NCI-H460 (cell line): ENCODE measurements at places on chromosomes 4 and X.

DNA sequence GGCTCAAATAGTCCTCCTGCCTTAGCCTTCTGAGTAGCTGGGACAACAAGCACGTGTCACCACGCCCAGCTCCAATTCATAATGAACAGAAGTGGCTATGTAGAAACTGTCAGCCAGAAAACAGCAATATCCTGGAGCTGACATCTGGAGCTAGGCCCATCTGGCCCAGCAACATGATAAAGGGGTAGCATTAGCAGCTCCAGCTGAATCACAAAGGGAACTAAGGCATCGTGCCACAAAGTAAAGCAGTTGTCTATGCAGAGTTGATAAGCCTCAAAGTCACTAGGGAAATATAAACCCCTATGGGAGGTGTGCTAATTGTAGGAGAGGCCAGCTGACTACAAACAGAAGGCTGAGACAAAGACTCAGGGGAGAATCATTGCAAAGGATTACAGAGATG is 270.5 kb upstream of the GPC4 start:
- no peak for DNase-seq

- no peak for DNase-seq
These were observed 42.4 kb upstream of the PABPC4L start for GRCh38 chr4:134243742-134244713.

DNA sequence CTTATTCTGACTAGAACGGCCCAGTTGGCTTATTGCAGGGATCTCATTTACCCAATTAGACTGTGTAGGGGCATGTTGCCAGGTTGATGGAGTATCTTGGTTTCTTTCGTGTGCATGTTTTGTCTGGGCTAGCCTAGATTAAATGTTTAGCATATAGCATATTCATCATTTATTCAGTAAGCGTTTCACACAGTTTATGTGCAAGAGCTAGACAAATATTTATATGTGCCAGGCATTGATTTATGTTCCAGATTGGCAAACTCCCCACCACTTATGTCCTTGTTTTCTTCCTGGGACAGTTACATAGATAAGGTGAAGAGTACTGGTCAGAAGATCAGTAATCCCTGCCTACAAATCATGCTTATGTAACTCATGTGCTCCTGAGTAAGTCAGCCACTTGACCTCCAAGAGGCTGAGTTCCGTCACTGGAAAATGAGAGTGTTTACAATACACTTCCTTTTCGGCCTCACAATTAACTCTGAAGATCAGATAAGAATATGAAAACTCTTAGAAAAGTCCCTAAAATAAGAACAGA is 57.2 kb downstream of the RUFY3 start:
- DNase-seq, result no peak

DNA sequence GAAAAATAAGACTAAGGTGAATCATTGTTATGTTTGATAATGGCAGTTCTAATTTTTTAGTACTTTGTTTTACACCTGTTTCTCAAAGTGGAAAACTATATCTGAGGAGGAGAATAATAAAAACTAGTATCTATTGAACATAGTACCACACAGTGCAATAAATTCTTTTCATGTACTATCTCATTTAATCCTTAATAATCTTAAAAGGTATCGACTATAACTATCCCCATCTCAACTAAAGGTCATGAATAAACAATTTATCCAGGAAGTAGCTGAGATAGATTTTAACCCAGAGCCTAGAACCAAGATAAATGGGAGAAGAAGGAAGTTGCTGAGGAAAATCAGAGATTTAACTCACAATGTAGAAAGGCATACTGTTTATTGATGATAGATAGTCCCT is 2.5 kb downstream of the CHIC2 start:
- no peak for DNase-seq

DNA sequence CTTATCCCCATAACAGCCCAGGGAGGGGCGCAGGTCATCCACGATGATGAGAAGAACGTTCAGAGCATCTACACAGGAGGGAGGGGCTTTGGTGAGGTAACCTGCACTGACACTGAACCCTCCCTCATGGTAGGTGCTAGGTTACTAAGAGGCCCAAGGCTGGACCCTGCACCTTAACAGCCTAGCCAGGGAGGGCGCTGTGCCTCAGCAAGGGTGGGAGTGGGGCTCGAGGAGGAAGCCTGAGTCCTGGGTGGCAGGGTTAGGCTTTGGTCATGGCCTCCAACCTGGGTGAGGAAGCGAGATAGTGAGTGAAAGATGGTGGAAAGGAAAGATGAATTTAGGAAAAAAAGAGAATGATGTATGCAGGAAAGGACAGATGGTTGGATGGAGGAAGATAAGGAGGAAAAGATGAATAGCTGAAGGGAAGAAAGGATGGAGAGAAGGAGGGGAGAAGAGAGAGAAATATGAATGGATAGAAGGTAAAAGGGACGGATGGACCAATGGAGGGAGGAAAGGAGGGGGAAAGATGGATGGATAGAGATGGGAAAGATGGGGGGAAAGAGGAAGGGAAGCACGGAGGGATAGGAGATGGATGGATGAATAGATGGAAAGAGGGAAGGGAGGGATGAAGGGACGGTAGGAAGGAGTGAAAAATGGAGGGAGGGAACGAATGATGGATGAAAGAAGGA is 736 bp downstream of the IDS start:
- DNase-seq, result no peak

GRCh38 chrX:20270562-20270890 is 3.8 kb upstream of the RPS6KA3 start:
- no peak for DNase-seq

- no peak for DNase-seq
These were observed 1.3 kb upstream of the PDE6B start for GRCh38 chr4:623914-624566.

- no peak for DNase-seq
These were observed 61.2 kb downstream of the HMGB2 start for GRCh38 chr4:173272996-173273395.

- no peak for DNase-seq
These were observed 1.2 kb downstream of the H2BW2 start for GRCh38 chrX:104041003-104041402.

- DNase-seq, result no peak
These were observed 343.8 kb downstream of the ARHGAP24 start for GRCh38 chr4:85818700-85819099.

DNA sequence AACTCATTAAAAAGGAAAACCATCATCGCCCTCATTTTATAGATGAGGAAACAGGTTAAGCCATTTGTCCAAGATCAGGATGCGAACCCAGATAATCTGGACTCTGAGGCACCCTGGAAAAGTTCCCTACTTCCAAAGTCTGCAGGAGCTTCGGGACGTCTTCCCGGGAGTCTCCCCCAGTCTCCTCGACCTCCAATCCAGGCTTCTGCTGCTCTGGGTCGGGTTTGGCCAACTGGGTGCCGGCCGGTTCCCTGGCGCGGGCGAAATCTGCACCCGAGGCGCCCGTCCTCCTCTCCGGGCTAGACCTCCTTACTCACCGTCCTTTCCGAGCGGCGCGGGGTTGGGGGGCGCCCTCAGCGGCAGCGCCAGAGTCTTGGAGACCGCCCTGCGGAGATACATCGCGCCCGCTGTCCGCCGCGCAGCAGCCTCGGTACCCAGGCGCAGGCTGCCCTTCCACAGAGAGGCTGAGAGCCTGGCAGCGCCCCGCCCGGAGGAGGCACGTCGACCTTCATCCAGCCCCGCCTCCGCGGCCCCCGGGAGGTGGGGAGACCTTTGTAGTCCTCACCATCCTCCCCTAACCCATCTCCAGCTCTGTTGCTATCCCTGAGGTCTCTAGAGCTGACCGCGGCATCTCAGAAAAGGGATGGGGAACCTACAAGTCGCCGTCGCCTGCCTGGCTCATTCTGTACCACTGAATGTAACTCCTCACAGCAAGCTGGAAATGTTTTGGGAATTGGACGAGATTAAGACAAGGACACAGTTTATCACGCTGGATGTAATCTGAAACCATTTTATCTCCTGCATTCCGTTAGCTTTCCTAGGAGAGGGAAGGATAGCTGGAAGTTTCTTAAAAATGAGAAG is at the start of gene MGARP:
MGARP (minus strand) TSS at position 466 of the 861 bp plus-strand sequence; CDS start at position 399, 67 bp downstream.
- DNase-seq, result no peak

DNA sequence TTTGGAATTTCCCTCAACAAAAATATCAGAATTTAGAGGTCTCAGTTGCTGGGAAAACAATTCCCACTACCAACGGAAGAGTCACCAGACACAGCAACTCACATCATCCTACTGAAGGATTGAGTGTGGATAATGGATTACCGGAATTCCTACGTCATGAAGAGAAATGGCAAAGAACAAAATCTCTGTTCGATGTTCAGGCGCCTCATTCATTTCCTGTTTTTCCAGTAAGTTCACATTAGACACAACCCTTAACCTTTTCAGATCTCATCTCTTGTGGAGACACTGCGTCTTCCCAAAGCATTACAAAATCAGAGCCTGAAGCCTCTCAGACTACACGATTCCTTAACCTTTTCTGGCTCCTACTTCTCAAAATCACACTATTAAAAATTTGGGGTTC is 58.5 kb upstream of the CPEB2 start:
- DNase-seq, result no peak

- DNase-seq, result peak; percentile 16
These were observed 115.7 kb upstream of the ZXDA start for GRCh38 chrX:58025979-58026378.

GRCh38 chr4:78032446-78032845 is 24.7 kb upstream of the FRAS1 start:
- DNase-seq, result no peak

DNA sequence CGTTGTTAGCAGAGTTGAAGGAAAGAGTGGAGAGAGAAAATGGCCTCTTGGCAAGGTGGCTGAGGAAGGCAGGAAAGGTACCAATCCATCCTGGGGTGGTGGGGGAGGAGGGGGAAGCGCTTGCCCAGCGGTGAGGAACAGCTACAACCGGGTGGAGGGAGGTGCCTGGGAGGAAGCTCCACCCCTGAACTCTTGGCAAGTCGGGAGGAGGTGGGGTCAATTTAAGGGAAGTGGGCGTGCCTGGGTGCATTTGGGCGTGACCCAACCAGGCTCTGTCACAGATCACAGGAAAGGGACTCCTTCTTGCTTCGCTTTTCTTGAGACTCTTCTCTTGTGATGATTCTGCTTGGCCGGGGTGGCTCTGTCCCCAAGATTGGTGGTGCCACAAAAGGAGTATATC is 41.7 kb downstream of the BCORL1 start:
- DNase-seq, result peak; percentile 59

GRCh38 chr4:112225157-112225556 is 6.4 kb upstream of the AP1AR start:
- DNase-seq, result no peak

- no peak for DNase-seq
These were observed 150.1 kb downstream of the COX18 start for GRCh38 chr4:72919464-72919863.

DNA sequence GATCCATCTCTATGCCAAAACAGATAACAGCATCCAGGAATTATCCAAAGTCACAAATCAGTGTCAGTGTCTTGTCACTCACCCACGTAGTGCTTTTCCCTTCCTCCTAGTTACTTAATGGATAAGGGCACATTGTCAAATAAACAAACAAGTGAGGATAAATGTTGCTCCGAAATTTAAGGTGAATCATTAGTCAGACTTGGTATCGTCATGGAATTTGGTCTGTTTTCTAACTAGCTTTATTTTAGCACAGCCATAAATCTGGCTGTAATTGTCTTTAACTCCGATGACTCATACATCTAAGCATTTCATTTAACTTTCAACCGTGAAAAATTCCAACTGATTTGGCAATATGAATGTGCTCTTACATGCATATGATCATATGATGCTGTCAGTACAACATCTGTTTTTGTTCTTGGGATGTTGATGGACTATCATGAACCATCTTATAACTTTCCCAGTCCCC is 83.3 kb downstream of the SNCA start:
- DNase-seq, result peak; percentile 94

- no peak for DNase-seq
These were observed 12.3 kb upstream of the ALB start for GRCh38 chr4:73391774-73392173.

DNA sequence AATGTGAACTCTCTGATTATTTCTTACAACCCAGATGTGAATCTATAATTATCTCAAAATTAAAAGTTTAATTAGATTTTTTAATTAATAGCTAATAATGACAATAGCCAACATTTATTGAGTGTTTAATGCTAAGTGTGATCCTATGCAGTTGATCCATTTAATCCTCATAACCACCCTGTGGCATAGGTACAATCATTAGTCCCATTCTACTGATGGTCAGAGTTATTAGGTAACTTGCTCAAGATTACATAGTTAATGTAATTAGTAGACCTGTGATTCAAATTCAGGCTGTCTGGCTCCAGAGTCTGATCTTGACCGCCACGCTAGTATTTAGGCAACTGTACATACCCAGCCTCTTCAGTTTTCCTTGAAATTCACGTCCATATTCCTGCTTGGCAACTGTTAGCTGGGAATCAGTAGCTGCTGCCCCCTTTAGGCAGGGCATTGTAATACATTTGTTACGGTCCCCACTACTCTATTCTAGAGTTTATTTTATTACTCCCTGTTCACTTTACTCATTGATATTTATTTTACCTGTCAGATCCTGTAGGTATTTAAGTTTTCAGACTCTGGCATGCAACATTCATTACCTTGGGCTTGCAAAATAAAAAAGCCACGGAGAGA is 20.6 kb upstream of the TEC start:
- peak; percentile 26 for DNase-seq

- no peak for DNase-seq
These were observed 7.9 kb upstream of the CHRDL1 start for GRCh38 chrX:110803506-110803905.

- DNase-seq, result no peak
These were observed 268.5 kb downstream of the ARAP2 start for GRCh38 chr4:35975617-35976355.

GRCh38 chr4:15020502-15021286 is 18.4 kb downstream of the CPEB2 start:
- no peak for DNase-seq

- DNase-seq, result no peak
These were observed 958 bp upstream of the UGT2B7 start for GRCh38 chr4:69095301-69095731.

- DNase-seq, result no peak
These were observed 7.3 kb downstream of the REPS2 start for GRCh38 chrX:16953606-16954211.

- no peak for DNase-seq
These were observed 5.4 kb upstream of the NAA11 start for GRCh38 chr4:79331126-79331876.

- DNase-seq, result no peak
These were observed 114.3 kb downstream of the CPEB2 start for GRCh38 chr4:15116509-15117079.

DNA sequence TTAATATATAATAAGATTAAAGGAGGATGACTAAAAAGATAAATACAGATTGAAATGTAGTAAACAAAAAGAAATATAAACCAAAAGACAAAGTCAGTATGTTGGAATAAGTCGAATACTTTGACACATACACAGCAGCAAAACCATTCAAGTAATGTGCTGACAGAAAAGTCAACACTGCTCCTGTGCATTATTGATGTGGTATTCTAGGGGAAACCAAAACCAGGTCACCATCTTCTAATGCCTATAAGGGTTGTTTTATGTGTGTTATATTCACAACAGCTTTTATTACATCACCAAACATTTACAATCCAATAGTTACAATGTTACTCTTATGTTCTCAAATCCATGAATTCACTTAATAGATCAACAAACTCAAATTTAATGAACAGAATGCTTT is 111.8 kb upstream of the DKK2 start:
- no peak for DNase-seq

GRCh38 chr4:111562826-111563225 is 582.4 kb upstream of the FAM241A start:
- DNase-seq, result no peak
